ENCODE measurements at places on chromosomes 6 and 20.
A peak's percentile ranks its signal among the peaks of the same experiment; 100 is the strongest.

GRCh38 chr20:53828682-53829254 is 235.1 kb upstream of the ZNF217 start:
- DNase-seq: peak; percentile 88

GRCh38 chr6:25928562-25929324 is 1.7 kb downstream of the SLC17A2 start:
- DNase-seq: no peak

- no peak for DNase-seq
Observed at GRCh38 chr20:57977569-57977968, 250.9 kb downstream of the ANKRD60 start.

- DNase-seq: no peak
Observed at GRCh38 chr6:165052561-165053480, 256.6 kb downstream of the C6orf118 start.

DNA sequence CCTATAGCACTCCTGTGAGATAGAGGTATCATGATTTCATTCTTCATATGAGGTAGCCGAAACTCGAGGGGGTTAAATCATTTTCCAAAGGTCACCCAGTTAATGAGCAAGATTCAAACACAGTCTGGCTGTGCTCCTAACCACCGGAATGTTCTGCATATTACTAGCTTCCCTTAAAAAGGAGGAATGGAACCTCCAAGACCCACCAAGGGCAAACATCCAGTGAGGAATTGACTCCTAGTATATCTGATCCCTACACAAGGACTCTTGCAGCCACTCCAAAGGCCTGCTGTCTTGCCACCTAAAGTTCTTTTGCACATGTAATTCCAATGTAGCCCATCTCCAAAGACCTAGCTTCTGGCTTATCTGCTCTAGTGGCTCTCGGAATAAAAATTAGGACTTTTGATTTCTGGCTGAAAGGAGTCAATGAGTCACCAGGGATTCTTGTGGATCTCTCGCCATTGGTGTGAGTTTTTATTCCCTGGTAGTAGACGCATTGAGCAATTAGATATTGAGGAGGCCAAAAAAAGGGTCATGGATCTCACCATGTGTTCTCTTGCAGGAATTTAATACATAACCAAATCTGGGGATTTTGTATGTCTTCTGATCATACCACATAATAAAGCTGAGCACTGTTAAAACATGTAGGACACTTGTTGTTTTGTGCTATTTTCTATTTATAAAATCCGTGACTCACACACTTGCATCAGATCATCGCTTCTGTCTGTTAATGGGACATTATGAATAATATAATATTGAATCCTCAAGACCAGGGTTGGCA is 9.1 kb downstream of the BCAS1 start:
- no peak for DNase-seq

- no peak for DNase-seq
Observed at GRCh38 chr20:36886859-36887751, 11.2 kb downstream of the TLDC2 start.

- DNase-seq: no peak
Observed at GRCh38 chr6:37056439-37057127, 51.1 kb downstream of the FGD2 start.

- no peak for DNase-seq
Observed at GRCh38 chr6:2385471-2385983, 140.1 kb upstream of the GMDS start.

Measured in non-pigmented ciliary epithelial cell (primary cell).